Smooth muscle cell of bladder (primary cell): ENCODE measurements at places on chromosomes 1 and 21. TPM values are rescaled to one million over a fixed set of nuclear protein-coding genes. Genes with fewer than 3 reads are reported as not detected.

The TMIGD3 gene
- total RNA-seq, result 0.09 TPM in 1 of 2 replicates, not detected in the other

The AKNAD1 gene
- total RNA-seq, result not detected in 2 replicates

The CACHD1 gene
- total RNA-seq, result 3.7 and 4.1 TPM in 2 replicates

The LSM10 gene
- total RNA-seq, result 6.5 and 10.4 TPM in 2 replicates

The PTPN22 gene
- 0.28 and 0.55 TPM in 2 replicates for total RNA-seq

The TMEM79 gene
- total RNA-seq, result 1.3 and 2.2 TPM in 2 replicates

The HOOK1 gene
- total RNA-seq, result under 0.01 TPM in 1 of 2 replicates, not detected in the other

The LCE6A gene
- total RNA-seq, result not detected in 2 replicates
